ENCODE measurements at places on chromosomes 3 and 15.

GRCh38 chr3:147881933-147882332 lies 472.8 kb downstream of the ZIC1 start:
- DNase-seq = no peak

- DNase-seq = no peak
These were observed 36.6 kb downstream of the ATP6V1A start for GRCh38 chr3:113783463-113783862.

DNA sequence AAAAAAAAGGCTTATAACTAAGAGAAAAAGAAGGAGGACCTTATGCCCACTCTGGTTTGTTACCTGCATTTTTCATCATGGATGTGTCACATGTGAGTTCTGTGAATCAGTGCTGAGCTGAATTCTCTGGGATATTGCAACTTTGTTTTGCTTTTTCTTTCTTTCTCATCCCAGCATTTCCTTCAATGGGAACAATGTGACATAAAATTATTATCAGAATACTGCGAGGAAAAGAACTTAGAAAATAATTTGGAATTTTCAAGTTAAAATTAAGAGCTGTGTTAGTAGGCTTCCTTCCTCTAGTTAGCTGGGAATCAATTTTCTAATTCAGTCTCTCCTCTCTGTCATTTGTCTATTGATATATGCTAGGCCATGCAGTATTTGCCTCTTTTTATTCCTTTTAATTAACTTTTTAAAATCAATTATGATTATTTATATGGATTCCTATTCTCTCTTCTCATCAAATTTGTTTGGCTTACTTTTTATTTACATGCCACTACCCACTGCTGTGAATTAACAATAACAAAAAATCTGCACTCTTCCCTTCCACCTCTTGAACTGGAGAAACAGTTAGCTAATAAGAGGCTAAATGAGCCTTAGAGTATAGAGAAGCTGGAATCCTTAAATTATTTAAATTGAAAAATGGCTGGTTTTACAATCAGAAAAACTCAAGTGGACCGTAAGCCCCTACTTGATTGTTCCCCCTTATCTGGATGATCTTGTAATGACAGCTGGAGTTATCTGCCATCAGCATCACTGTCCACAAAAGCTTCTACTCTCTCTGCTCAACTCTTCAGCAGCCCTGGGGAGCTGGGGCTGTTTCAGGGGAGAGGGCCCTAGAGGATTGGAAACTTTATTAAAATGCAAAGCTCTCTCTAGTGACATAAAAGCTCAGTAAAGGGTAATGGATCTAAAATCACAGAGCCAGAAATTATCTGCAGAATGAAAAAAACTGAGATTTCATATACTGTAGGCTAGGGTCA lies 95.3 kb upstream of the SOX2 start:
- no peak for DNase-seq

DNA sequence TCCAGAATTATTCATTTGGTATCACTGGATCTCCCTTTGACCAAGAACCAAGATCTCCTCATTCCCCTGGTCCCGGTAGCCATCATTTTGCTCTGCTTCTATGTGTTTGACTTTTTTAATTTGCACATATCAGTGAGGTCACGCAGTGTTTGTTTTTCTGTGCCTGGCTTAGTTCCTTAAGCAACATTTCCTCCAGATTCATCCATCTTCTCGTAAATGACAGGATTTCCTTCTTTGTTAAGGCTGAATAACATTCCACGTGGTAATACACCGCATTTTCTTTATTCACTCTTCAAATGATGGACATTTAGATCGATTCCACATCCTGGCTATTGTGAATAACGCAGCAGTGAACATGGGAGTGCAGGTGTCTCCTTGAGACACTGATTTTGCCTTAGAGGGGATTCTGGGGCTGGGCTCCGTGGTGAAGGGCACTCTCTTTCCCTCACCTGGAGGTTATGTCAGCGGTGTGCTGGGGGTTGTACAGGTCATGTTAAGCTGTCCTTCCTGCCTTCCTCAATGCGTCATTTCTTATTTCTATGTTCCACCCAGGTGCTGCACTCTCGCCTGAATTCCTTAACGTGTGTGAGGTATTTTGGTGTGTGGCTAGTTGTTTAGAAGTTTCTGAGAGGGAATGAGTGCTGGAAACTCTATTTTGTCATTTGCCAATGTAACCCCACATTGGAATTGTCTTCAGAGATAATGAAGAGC lies 212.2 kb downstream of the LPP start:
- no peak for DNase-seq

DNA sequence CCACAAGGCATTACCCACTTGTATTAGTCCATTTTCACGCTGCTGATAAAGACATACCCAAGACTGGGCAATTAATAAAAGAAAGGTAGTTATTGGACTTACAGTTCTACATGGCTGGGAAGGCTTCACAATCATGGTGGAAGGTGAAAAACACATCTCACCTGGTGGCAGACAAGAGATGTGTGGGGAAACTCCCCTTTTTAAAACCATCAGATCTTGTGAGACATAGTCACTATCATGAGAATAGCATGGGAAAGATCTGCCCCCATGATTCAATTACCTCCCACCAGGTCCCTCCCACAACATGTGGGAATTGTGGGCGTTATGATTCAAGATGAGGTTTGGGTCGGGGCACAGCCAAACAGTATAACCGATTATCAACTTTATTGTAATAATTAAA lies 17.0 kb upstream of the CMC1 start:
- DNase-seq = no peak

- no peak for DNase-seq
These were observed 425.1 kb upstream of the ROBO1 start for GRCh38 chr3:80192936-80193335.

- DNase-seq = no peak
These were observed 239.9 kb upstream of the ATP10A start for GRCh38 chr15:26103002-26103404.

- DNase-seq = no peak
These were observed 9.1 kb upstream of the DAZL start for GRCh38 chr3:16614033-16615031.

DNA sequence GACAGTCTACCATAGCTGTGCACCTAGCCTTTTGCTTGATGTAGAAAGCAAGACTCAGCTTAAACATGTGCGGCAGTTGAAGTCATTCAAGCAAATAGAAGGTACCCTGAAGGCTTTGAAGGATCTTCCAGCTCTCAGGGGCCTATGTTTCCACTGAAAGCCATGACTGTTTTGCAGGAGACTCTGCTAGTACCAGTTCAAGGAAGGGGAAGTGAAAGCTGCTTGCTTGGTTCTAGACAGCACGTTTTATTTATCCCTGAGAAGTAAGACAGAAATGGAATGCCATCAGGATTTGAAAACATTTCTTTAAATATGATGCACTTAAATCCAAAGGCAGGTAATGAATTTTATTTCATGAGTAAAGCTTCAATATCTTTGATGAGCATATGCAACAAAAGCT lies 311.4 kb downstream of the PDCD6IP start:
- no peak for DNase-seq

GRCh38 chr15:40927873-40928806 lies 1.0 kb upstream of the DLL4 start:
- peak; percentile 89 for DNase-seq

GRCh38 chr15:80755885-80756284 lies 23.3 kb upstream of the CEMIP start:
- DNase-seq = no peak

GRCh38 chr3:181210275-181210674 lies 220.7 kb upstream of the DNAJC19 start:
- DNase-seq = peak; percentile 23

DNA sequence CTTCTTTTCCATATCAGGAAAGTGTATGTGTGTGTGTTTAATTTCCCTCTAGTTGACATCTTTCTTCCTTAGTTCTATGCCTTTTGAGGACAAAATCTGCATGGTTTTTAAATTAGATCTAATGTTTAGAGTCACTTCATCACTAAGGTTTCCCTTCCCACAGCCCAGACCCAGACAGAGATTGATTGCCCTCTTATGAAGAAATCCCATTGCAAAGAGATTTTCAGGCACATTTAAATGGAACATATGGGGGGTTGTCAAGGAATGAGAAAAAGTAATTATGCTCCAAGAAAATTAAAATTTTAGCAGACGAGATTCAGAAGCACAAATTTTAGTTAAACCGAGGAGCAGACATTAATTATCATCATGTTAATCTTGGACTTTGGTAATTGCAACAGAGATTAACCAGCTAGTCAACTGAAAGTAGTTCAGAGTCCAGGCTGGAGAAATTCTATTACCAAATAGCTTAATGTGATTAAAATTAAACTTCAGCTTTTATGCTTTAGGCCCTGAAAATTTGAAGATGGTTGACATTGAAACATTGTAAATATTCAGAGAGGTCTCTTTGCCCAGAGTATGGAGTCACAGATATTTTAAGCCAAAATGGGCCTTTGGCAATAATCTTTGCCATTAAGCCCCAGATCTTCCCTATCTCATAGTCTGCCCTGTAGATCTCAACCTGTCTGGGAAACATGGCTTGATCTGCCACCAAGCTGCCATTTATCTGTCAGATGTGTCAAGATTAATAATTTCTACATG lies 143.4 kb downstream of the TMEM108 start:
- DNase-seq = no peak

GRCh38 chr3:114595522-114596028 lies 301.7 kb downstream of the TIGIT start:
- no peak for DNase-seq

DNA sequence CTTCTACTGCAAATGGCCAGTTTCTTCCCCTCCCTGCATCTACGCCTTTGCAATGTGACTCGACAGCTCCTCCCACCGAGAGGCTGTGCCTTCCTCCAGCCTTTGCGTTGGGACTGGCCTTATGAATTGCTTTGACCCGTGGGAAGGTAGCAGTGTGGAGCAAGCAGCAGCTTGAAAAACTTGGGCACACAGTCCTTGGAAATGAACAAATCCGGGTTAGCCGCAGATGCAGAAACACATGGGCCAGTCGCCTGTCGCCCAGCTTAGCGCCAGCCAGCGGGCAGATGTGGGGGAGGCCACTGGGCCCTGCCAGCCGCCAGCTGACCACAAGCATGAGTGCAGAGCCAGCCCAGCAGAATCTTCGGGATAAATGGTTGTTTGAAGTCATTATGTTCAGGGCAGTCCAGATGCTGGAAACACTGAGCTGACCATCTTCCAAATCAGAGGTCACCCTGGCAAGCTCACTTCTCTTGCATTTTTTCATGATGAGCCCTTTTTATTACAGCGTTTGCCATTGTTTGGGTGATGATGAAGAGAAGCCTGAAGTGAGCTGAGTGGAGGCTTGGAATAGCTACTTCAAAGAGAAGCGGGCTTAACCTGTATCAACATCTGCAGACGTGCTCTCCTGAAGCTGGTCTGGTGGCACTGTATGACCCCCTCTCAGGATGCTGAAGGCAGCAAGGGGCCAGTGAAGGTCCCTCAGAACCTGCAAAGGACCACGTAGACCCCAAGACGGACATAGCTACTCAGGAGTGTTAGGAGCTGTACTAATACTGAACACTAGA lies 9.8 kb downstream of the SELENOS start:
- no peak for DNase-seq

DNA sequence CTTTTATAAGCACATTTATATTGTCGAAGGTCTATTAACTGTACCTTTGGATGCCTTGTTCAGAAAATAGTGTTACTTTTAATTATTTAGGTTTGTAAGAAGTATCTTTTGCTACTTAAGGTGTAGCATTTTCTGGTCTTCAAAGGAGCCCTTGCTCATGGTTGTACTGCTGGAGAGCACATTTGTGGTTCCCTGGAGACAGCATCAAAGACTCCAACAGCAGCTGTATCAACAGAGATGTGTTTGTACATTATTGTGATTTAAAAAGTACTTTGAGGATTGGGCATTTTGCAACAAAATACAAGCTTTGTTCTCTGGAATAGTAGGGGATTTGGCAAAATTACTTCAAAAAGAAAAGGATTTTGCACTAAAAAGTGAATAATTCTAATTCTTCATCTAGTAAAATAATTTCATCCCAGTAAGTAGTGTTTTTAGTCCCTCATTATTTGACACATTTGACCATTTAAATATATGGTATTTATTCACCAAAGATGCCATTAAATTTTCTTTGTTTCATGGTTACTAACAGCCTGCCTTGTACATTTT lies 16.5 kb downstream of the TBC1D23 start:
- no peak for DNase-seq

DNA sequence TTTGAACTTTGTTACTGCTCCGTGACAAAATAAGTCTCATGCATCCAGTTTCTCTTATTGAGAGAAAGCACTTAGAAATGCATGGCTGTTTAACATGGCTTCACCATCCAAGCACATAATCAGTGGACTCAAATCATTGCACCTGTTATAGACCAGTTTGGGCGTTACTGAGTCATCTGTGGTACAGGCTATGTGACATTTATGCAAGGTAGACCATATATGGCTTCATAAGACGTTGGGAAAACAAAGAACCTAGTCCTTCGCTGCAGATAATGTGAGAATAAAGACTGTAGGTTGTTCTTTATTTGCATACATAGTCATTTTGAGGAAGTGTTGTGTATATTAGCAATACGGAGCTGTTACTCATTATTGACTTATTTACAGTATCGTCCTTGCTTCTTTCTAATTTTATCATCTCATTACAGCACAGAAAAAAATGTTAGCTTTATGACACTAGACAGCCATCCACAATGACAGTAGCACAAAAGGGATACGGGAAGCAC lies 374.7 kb downstream of the IL5RA start:
- peak; percentile 35 for DNase-seq

DNA sequence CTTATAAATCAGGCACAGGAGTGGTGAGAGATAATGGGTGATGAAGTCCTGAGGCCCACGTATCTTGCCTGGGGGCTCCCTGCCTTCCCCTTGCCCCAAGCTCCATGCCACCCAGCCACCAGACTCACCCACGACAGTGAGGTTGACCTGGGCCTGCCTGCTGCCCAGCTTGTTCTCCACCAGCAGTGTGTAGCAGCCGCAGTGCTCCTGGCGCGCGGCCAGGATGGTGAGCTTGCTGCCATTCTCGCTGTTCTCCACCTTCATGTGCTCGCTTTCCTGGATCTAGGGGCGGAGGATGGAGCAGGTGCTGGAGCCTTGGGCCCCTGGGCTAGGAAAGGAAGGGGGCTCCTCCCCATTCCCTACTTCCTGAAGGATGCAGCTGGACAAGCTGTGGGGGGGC lies 79.1 kb upstream of the HACD2 start:
- no peak for DNase-seq

GRCh38 chr3:47752716-47753115 lies 29.0 kb downstream of the SMARCC1 start:
- DNase-seq = no peak

- DNase-seq = no peak
These were observed 3.1 kb upstream of the AP2M1 start for GRCh38 chr3:184171562-184171961.

- DNase-seq = no peak
These were observed 30.3 kb downstream of the TCF12 start for GRCh38 chr15:56948764-56949101.

- DNase-seq = no peak
These were observed 24.9 kb downstream of the CXCR6 start for GRCh38 chr3:45968149-45968548.

GRCh38 chr3:33834096-33834453 lies 35.6 kb downstream of the PDCD6IP start:
- no peak for DNase-seq

GRCh38 chr3:71397046-71397445 lies 186.5 kb downstream of the FOXP1 start:
- DNase-seq = no peak

Measured in NCI-H510A (cell line).